ENCODE measurements at places on chromosomes 4 and X.
A peak's percentile ranks its signal among the peaks of the same experiment; 100 is the strongest.

DNA sequence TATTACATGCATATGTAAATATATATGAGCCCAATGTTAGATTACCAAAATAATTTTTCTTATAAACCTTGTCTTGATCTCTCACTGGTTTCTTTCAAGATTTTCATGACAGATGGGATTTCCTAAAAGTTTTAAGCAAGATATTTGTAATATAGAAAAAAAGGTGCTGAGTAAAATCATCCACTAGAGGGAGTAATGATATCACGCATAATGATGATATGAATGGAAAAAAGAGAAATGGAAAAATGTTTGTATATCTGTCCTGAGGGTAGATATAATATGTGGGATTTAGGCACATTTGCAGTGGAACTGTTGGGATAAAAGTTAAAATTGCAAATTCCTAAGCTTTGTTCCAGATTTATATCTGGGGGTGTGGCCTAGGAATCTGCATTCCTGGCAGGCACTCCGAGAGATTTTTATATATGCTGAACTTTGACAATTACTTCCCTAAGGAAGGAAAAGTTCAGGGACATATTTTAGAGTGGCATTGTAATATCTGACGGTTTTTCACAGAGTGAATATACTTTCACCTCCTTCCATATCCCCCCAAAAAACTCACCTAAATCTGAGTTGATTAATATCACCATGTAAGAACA, 60.5 kb downstream of the TMA16 start:
- DNase-seq: peak; percentile 56

- no peak for DNase-seq
These were observed 1.2 kb downstream of the RAB33B start for GRCh38 chr4:139455126-139455538.

- no peak for DNase-seq
These were observed 53.8 kb downstream of the RAP1GDS1 start for GRCh38 chr4:98314791-98315565.

- no peak for DNase-seq
These were observed 1203.5 kb downstream of the PCDH7 start for GRCh38 chr4:31923634-31924033.

DNA sequence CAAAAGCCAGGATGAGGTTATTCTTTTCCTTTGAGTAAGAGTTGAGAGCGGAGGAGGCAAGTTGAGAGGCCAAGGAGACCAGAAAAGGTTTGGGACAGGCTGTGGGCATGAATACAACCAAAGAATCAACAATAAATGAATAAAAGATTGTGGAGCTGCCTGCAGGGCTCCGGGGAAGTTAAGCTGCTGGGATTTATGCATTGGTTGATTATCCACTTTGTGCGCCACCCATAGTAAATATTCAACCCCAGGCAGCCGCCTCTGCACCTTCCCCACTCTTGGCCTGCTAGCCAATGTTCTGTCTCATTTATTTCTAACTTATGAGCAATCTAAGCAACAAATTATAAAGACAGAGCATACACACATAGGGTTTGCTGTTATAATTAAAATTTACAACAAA, 28.2 kb upstream of the IGSF1 start:
- DNase-seq: no peak

- DNase-seq: peak; percentile 6
These were observed 22.6 kb upstream of the PHF8 start for GRCh38 chrX:54066841-54067240.

DNA sequence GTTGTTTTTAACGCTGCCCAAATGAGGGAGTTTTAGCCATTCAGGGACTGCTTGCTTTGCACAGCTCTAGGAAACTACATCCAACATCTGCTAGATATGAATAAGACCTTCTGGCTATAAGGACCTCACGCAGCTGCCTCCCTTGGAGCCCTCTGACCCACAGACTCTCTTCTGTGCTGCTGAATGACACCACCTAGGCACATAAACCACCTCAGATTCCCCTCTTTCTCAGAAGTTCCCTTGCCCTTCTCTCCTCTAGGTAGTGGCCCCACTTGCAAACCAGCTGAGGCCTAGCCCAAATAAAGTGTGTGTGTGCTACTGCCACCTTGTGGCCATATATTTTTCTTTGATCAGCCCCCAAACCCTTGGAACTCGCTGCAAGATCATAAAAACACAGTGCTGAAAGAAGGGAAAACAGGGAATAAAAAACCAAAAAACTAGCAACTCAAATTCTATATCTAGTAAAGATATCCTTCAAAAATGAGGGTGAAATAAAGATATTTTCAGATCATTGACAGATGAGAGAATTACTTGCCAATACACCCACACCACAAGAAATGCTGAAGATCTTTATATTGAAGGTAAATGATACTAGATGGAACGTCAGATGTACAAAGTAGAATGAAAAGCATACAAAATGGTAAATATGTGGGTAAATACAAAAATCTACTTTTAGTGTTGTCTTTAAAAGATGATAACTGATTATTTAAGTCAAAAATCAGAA, 265.9 kb downstream of the ADAMTS3 start:
- peak; percentile 54 for DNase-seq

GRCh38 chr4:124530464-124531077, 182.0 kb downstream of the ANKRD50 start:
- DNase-seq: no peak

DNA sequence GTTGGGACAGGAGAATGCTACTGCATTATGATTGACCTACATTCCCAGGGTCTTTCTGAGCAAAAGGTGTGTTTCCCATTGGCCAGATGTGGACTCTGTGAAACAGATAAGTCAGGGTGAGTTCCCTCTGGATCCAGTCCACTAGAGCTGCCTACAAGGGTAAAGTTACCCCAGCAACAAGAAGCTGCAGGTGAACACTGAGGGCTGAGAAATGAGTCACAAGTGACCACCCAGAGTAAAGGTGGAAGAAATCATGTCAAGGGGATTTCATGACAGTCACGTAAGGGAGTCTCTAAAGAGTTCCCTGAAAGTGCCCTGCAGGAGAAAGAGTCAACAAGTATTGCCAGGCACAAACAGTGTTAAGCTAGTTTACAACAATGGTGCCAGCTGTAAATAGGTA, 16.3 kb downstream of the F8A1 start:
- DNase-seq: no peak

GRCh38 chrX:119635799-119636198, 29.6 kb upstream of the NKRF start:
- DNase-seq: no peak

DNA sequence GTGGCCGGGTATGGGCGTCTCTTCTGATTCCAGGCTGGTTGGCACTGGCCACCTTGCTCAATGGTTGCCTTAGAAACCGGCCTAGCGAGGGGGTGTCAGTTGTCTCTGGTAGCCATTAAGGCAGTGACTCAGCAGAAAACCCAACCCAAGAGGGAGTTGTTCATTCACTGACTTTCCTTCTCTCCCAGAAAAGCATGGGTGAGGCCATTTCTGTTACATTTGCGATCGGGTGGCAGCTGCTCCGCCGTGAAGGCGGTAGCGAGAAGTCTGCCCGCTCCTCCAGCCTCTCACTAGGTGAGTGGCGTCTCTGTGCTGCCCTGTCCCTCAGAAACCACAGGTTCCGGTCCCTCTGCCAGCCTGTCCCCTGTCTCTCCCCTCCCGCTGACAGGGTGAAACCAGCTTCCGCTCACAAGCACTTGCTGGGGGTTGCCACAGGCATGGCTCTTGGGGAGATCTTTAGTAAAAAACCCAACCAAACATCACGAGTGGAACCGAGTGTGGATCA, 17.4 kb downstream of the IRAK1 start:
- peak; percentile 64 for DNase-seq

- no peak for DNase-seq
These were observed 1064.0 kb upstream of the SLIT2 start for GRCh38 chr4:19187691-19188090.

GRCh38 chr4:113586072-113586471, 175.5 kb downstream of the CAMK2D start:
- DNase-seq: no peak

DNA sequence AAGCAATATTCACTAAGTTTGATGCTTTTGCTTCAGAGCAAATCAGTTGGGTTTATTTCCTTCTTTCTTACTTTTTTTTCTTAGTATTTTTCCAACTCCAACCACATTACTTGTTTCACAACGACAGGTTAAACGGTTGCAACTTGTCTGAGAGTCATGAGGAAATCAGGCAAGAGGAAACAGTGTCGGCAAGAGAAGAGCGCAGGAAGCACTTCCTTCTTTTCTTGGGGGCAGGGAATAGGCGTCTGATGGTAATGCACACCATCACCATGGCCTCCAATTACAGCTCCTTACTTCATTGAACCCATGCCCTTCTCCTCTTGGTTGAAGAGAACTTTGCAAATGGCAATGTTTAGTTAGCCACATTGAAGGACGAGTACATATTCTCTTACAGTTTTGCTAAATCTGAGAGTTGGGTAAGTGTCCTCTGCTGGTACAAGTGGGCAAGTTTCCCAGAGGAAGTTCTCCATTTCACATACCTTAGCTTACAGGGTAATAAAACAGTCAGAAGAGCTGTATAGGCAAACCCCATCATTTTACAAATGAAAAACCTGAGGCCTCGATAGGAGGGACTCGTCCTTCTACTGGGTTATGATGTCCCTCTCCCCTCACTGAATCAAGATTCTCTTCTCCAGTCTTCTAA, 8.3 kb upstream of the CXCL8 start:
- DNase-seq: no peak

DNA sequence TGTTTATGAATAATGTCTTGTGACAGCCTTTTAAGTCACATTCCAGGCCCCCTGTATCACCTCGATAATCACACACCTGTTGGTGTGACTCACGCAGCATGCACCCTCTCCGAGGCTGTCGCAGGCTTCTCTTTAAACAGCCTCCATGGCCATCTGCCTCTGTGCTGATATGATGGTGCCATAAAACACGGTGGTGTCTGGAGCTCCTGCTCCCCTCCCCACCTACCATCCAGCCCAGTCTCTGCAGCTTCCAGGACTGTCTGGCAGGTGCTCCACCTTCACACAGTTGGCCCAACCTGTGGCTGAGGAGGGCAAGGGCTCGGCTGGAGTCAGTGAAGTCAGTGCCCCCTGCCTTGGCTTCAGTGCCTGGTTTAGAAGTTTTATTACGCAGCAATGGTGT, 173.8 kb upstream of the RPL34 start:
- no peak for DNase-seq

GRCh38 chr4:62119195-62119594, 919.1 kb downstream of the ADGRL3 start:
- no peak for DNase-seq

DNA sequence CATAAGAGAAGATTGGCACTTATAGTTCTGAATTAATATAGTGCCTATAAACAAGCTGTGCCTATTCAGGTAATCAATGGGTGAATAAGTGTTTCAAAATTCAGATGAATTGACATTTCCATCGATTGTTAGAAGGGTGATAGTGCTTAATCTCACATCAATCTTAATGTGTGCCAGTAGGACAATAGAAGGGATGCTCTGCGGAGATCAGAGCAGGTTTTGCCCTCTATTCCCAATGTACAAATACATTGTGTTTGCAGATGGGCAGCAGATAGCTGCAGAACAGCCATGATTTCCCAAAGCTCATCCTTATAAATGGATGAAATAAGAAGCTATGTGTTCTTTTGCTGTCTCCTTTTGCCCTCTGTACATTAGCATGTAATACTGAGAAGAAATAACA, 7.2 kb downstream of the MAB21L2 start:
- DNase-seq: no peak

- no peak for DNase-seq
These were observed 17.6 kb downstream of the SUPT20HL1 start for GRCh38 chrX:24377911-24378468.

- DNase-seq: peak; percentile 85
These were observed 80.8 kb downstream of the HMGN5 start for GRCh38 chrX:81120936-81121371.

GRCh38 chrX:154516656-154517100, 646 bp upstream of the FAM3A start:
- peak; percentile 65 for DNase-seq

DNA sequence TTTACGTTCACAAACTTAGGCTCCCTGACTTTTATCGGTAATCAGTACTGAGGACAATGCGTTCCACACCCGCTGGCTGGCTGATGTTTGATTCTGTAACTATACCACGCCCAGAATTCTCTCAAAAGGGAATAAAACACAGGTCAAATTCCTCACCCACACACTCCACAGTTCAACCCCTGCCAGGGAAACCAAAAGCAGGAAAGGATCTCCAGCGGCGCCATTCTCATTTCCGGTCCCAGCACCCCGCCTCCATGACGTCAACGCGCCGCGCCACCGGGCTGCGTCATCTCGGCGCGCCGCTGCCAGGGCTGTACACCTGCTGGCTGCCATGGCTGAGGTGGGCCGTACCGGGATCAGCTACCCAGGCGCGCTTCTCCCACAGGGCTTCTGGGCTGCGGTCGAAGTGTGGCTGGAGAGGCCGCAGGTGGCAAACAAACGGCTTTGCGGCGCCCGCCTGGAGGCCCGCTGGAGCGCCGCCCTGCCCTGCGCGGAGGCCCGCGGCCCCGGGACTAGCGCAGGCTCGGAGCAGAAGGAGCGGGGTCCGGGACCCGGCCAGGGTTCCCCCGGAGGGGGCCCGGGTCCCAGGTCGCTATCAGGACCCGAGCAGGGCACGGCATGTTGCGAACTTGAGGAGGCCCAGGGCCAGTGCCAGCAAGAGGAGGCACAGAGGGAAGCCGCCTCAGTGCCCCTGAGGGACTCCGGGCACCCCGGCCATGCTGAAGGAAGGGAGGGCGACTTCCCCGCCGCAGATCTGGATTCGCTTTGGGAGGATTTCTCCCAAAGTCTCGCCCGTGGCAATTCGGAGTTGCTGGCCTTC, at the start of the genes ACOX3 and TRMT44:
ACOX3 (minus strand) TSS at position 232 of the 820 bp plus-strand sequence. CDS start 24,202 bp downstream, outside the sequence.
TRMT44 (plus strand) TSS at position 286 of the 820 bp plus-strand sequence; CDS start at position 332, 46 bp downstream.
- DNase-seq: peak; percentile 96

- DNase-seq: no peak
These were observed 69.4 kb upstream of the PJA1 start for GRCh38 chrX:69234624-69235023.

DNA sequence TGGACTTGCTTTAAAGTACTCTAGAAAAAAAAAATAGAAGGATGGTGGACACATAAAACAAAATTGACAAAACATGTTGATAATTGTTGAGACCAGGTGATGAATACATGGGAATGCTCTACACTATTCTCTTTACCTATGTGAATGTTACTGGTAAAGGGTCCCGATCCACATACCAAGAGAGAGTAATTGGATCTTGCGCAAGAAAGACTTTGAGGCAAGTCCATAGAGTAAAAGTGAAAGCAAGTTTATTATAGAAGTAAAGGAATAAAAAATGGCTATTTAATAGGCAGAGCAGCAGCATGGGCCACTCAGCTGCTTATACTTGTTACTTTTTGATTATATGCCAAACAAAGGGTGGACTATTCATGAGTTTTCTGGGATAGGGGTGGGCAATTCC, 34.0 kb upstream of the PRR32 start:
- DNase-seq: no peak

- peak; percentile 48 for DNase-seq
These were observed 201.5 kb downstream of the TBX22 start for GRCh38 chrX:80216086-80216485.

DNA sequence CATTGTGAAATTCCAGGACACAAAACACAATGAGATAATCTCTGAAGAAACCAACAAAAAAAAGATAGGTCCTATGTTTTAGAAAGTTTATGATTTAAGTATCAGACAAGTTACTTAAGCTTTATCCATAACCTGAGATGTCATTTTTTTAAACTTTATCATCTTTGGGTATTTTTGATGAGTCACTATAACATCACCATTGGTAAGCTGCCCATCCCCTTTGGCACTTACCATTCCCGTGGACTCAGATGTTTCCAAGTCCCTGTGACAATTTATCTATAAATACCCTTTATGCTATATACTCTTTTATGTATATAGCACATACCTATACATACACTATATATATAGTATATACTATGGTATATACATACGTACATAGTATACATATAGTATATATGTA, 198.9 kb upstream of the GEMIN8 start:
- peak; percentile 0 for DNase-seq
